ENCODE measurements at places on chromosomes 7 and 10.

GRCh38 chr7:28065308-28065707 is 115.3 kb downstream of the JAZF1 start:
- DNase-seq, result no peak

GRCh38 chr10:6138456-6138855 is 49.6 kb downstream of the RBM17 start:
- DNase-seq, result no peak

DNA sequence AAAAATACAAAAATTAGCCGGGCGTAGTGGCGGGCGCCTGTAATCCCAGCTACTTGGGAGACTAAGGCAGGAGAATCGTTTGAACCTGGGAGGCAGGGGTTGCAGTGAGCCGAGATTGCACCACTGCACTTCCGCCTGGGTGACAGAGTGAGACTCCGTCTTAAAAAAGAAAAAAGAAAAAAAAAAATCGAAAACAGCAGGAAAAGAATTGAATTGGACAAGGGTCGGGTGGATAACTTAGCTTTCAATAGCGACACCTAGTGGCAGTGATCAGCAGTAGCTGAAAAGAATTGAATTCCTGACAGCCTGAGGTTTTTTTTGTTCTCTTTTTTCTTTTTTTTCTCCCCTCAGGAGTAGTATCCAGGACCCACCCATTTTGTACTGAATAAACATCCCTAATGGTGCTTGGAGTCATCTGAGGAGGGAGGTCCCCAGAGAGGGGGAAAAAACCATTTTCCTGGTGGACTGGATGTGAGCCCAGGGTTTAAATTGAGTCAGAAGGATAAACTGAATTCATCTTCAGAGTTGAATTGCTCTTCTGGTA is 55.1 kb downstream of the CYCS start:
- peak; percentile 60 for DNase-seq

GRCh38 chr7:35731349-35731748 is 36.4 kb upstream of the HERPUD2 start:
- DNase-seq, result no peak

DNA sequence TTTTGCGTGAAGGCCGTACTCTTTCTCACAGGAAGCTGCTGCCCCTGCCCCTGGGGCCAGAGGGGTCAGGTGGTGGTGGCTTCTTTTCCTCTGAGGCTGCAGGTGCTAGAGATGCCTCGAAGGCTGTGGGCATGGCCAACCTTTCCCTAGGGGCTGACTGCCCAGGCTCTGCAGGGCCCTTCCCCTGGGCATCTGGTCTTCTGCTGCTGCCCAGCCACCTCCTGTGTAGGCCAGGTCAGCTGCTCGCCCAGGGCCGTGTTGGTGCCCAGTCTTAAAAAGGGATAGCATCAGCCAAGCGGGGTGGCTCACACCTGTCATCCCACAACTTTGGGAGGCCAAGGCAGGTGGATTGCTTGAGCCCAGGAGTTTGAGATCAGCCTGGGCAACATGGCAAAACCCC is 114.3 kb downstream of the FAM53B start:
- DNase-seq, result no peak

DNA sequence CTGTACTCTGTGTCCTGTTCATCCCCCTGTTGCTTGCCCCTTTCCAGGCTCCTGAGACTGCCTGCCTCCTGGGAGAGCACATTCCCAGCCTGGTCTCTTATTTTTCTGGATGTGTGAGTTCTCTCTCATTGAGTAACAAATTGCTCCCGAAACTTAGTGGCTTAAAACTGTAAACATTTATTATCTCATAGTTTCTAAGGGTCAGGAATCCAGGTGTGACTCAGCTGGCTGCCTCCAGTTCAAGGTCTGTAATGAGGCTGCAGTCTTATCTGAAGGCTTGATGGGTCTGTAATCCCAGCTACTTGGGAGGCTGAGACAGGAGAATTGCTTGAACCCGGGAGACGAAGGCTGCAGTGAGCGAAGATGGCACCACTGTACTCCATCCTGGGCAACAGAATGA is 53.6 kb upstream of the PRR15 start:
- no peak for DNase-seq

DNA sequence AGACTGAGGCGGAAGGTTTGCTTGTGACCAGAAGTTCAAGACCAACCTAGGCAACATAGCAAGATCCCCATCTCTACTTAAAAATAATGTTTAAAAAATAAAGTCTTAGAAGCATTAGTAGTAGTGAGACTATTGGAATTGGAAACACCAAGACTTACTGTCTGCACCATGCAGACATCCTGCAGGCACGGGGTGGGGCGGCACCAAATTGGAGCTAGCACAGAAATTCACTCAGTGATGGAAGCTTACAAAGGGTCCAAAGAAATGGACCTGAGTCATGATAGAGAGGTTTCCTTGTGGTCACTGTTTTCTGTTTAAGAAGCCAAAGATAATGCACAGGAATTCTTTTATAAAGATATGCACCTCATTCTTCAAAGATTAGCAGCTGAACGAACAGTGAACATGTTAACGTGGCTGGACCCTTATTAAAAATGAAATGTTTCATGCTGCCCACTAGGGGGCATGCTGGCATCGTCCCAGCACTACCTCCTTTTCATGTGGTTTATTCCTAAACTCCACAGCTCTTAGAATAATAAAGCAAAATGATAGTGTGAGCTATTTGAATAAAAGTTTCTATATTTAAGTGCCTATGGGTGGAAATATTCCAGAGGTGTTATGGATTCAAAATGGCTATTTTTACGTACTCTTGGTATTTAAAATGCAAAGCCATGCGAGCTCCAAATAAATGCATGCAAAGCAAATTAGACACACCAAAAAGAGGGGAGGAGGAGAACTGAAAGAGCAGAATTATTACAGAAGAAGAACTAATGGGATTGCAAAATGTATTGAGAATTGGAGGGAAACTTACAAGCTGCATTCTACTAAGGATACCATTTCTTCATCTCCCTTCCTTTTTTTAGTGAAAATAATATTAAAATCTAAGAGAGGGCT is 28.6 kb downstream of the PDSS1 start:
- DNase-seq, result peak; percentile 33

- DNase-seq, result peak; percentile 9
Observed at GRCh38 chr7:35015346-35015859, 21.9 kb downstream of the DPY19L1 start.

- no peak for DNase-seq
Observed at GRCh38 chr7:113071465-113071864, 15.2 kb downstream of the GPR85 start.

DNA sequence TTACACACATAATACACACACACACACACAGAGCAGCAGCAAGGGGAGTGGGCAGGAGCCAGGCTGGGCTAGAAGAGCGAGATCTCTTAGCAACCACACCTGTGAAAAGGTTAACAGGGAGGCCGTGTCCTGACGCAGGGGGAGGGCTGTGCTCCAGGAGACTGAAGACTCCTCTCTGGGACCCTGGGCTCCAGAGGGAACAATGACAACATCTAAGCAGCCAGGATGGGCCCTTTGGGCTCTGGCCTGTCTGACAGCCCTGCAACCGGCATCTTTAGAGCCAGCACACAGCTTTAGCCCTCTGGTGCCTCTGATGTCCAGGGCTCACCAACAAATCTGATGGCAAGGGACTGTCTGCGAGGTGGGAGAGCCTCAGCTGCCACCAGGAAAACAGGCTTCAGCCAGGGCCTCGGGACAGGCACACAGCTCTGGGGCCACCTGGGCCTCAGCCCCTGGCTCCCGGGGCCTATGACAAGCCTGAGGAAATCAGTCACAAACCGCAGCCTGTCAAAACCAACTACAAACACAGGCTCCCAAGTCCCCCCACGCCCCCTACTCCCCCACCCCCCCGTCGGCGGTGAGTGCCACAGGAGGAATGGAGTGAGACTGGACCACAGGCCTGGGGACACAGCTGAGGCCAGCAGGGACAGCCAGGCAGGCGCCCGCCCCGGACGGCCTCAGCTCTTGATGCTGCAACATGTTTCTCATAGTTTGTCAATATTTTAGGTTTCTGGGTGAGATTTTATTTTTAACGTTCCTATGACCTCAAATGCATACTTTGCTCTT is 102.8 kb downstream of the TNS3 start:
- no peak for DNase-seq

DNA sequence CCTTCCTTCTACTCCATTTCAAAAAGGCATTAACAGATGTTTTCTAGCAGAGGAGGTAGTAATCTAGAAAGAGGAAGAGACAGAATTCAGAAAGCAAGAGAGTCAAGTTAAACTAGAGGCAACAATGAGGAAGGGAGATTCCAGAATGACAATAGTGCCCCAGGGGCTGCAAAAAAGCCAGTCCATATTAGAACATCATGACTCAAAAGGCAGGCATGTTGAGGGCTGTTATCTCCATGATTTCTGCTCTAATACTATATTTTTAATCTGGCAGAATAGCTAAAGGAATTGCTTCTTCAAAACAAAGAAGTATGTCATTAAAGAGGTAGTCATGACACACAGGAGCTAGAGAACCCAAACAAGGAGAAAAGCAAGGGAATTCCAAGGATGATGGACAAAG is 599.6 kb downstream of the INHBA start:
- DNase-seq, result peak; percentile 76

DNA sequence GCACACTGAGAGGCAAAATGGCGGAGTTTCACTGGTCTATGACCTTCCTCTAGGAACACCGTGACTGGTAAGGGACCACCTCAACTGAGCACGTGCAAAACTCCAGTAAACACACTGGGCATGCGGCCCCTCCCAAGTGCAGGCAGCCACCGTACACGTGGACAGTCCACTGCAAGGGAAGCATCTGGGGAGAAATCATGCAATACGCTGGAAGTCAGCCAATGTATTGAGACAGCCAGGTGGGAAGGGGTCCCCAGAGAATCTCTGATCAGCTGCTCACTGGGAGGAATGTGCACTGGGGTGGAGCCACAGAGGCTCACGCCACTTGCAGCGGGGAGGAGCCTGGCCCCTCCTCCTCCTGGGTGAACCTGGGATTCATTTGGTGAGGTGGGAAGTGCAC is 49.3 kb downstream of the CFAP46 start:
- DNase-seq, result no peak
